ENCODE measurements at places on chromosomes 13 and 19.
A peak's percentile ranks its signal among the peaks of the same experiment; 100 is the strongest.

GRCh38 chr13:32897296-32897695 is 118.9 kb upstream of the KL start:
- DNase-seq = no peak

GRCh38 chr13:69857183-69857821 is 250.3 kb upstream of the ATXN8OS start:
- DNase-seq = no peak

DNA sequence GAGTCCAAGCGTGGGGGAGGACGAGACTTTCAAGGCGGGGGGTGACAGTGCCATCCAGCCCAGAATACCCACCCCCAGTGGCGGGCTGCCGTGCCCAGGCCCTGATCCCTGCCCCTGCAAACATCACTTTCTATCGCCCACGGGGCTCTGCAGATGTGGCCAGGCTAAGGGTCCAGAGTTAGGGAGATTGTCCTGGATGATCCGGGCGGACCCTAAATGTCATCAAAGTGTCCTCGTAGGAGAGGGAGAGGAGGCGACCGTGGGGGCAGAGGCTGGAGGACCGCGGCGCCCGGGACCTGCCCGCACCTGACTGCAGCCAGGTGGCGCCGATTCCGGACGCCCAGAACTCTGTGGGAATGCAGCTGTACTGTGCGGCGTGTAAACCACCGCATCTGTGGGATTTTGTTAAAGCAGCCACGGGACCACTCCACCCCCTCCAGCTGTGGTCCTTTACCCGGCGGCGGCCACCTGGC is 32.4 kb downstream of the GJA3 start:
- DNase-seq = no peak

DNA sequence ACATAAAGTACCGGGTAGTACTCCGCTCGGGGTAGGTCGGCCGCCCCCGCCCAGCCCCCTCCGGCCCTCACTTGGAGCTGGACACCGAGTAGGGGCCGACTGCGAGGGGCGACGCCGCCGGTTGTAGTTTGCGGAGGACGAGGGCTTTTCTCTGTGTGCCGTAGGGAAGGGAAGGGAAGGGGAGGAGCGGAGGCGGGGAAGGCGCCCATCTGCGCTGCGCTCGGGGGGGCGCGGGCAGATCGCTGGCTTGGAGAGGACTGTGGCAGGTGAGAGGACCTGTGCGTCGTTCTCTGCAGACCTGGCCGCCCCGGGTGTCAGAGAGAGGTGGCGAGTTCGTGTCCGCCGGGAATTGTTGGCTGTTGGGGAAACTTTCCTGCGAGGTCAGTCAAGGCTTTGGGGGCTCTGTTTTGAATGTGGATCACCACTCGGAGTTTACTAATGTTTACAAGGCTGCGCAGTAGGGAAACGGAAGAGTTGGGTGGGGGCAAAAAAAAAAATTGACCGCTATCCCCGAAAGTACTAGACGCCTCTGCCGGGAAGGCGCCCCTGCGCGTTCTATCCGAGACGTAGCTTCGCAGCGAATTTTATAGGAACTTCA is 1.4 kb downstream of the ING1 start:
- DNase-seq = peak; percentile 58

- no peak for DNase-seq
These were observed 379.9 kb downstream of the LIG4 start for GRCh38 chr13:107835339-107836018.

DNA sequence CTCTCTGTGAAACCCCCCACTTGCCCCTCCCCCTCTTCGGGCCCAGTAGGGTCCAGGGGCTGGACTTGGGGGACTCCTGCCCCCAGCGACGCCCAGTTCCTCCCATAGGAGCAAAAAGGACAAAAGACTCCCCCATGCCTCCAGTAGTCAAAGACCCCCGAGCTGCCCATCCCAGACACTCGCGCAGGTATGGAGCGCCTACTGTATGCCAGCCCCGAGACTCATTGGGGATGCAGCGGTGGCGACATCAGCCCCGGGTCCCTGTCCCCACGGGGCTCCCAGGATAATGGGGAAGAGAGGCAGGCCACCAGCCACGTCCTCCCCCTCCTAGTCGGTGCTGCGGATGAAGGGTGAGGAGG is 18.3 kb upstream of the ZNRF4 start:
- DNase-seq = no peak

DNA sequence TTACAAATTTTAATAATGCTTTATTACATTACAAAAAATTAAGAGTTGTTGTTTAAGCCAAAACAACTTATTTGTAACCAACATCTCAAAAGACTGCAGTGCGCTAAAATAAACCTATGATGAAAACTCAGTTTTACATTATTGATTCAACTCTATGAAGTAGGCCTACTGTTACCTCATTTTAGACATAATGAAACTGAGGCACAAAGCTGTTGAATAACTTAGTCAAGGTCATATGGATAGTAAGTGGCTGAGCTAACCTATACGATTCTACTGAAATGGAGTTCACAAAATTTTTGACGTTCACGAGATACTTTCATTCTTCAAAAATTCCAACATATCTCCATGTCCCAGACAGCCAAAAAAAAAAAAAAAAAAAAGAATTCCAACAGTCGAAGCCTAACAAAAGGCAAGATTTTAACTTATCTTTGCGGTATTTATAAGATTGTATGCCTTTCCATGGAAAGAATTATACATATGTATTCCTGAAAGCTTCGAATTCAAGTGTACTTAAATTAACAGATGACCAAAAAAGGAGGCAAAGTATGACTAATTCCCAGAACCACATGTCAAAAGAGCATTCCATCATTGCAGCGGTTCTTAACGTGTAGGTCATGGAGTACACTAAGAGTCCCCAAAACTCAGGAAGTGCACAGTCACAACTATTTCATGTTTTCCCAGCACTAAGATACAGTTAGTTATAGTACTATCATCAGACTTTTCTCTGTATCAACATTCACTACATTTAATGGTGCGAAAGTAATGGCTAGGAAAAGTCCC is 69.4 kb downstream of the PSPC1 start:
- DNase-seq = no peak

DNA sequence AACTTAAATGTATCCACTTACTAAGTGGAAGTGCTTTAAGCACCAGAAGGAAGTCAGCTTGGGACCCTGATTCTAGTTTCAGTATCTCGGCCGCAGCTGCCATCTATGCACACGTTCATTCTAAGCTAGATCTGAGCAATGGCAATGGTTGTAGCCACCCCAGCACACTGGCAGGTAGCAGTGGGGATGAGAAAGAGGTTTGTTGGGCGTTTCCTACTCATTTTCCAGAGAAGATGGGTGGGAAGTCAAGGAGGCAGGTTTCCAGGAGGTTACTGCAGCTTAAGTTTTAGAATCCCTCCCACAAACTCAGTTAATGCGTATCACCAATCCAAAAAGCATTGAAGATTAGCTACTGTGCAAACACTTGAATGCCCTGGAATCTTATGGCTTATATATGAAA is 114.2 kb upstream of the TSC22D1 start:
- DNase-seq = no peak

GRCh38 chr19:10116085-10116865 is 3.4 kb downstream of the EIF3G start:
- DNase-seq = peak; percentile 42

- DNase-seq = no peak
These were observed 205.6 kb downstream of the LHFPL6 start for GRCh38 chr13:39397226-39397895.

DNA sequence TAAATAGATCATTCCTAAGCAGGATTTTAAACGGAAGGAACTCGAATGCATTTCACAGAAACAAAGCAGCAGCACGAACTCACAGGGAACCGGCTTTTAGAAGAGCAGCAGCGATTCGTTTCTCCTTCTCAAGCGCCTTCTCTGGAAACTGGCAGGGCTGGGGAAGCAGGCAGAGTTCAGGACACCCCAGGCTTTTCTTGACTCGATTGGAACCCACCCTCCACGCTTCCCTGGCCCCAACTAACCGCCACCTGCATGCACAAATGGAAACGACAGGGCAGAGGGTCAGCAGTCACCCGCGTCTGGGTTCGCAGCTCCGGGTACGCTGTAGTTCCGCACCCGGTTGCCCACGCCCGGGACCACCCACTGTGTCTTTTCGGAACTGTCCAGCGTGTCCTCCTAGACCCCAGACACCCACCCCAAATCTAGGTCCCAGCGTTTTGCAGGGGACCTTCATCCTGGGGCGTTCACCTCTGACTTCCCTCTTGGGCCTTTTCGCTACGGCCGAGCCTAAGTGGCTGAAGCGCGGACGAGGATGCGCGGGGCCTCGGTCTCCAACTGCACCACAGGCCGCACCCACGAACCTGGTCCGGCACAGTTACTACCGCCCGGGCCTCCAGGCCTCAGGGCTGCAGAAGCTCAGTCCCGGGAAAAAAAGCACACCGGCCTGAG is 500 bp downstream of the ZFP30 start:
- peak; percentile 46 for DNase-seq

GRCh38 chr13:45989607-45990006 is 62.9 kb downstream of the ZC3H13 start:
- no peak for DNase-seq

GRCh38 chr19:13707915-13708314 is 56.4 kb upstream of the MRI1 start:
- DNase-seq = no peak

DNA sequence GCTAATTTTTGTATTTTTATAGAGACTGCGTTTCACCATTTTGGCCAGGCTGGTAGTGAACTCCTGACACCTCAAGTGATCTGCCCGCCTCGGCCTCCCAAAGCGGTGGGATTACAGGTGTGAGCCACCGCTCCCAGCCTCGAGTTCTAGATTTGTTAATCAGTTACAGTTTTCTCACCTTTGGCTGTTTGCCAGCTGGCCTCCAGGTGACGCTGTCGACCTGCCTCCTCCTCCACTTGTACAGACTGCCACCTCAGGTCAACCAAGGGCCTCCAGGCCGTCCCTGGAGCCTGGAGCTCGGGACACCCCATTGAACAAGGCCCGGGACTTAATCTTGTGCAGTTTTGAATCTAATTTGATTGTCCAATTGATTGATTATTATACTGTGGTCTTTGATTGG is 45.5 kb downstream of the IER2 start:
- DNase-seq = no peak

- no peak for DNase-seq
These were observed 42.0 kb downstream of the CAPN12 start for GRCh38 chr19:38702278-38702677.

- DNase-seq = no peak
These were observed 6.5 kb downstream of the NCLN start for GRCh38 chr19:3192228-3192635.

DNA sequence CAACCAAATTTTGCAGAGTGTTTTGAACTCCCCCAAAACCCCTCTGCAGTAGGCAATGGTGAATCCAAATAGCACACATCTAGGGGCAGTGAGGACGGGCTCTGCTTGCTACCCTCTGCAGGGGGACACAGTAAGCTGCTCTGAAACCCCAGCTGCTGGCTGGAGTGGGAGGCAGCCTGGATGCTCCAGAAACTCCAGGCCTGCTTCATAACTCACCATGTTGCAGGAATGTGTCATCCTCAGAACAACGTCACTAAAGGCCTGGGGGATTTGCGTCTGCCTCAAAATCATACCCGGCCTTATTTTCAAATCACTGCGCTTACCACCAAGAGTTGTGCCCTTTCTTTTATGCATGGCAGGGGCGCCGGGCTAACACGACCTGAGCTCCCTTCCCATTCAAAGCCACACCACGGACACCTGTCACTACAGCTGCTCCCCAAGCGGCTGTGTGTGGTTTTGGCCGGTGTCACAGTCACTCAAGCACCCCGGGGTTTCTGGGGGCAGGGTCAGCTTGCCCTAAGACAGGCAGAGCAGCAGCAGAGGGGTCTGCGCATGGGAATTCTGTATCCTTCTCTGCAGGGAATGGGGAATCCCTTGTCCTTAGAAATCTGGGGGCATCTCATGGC is 93.9 kb downstream of the TSHZ3 start:
- DNase-seq = no peak

GRCh38 chr19:5926641-5927440 is 12.8 kb downstream of the CAPS start:
- peak; percentile 47 for DNase-seq

DNA sequence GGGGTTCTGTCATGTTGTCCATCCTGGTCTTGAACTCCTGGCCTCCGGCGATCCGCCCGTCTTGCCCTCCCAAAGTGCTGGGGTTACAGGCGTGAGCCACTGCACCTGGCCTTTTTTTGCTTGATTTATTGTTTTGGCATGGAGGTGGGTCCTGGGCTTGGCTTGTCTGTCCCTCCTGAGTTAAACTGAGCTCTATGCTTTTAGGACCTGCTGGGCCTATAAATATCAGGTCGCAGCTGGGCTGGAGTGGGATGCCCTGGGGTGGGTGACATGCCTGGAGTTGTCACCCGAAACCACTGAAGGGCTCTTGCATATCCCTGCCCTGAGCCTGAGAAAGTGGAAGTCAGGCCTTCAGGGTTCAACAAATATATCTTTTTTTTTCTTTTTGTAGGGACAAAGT is 5.5 kb downstream of the ARRDC5 start:
- DNase-seq = no peak

DNA sequence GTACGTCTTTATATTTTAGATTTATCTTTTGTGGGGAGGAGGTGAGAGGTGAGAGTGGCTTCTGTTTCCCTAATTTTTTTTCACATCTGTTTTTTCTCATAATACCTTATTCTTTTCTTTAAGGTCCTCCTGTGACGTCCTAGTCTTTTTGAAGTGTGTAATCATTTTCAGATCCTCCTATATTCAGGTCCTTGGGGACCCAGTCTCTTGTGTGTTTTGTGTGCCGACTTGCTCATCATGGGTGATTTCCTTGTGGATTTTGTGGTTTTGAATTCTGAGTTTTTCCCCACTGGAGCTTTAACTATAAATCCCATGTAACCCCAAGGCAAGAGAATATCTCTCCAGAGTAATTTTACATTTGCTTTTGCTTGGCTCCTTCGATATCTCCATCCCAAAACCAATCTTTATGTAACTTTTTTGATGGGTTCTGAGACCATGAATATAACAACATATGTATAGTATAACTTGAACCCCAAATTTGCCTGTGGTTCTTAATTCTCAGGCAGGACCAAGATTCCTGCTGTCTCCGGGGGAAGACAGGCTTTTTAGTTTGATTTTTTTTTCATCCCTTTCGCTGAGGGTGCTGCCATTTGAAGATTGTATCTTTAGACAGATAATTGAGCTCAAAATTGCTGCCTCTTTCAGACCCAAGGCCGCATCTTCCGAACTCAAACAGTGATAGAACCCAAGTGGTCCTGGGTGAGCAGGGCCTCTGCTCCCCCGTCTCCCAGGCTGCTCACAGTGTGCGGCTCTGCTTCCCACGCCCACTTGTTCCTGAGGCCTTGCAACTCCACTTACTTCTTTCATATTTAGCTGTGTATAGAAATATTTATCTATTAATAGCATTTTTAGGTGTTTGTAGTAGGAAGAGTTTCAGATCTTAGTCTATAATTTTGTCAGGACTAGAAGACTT is 59.1 kb upstream of the GPR183 start:
- DNase-seq = no peak

DNA sequence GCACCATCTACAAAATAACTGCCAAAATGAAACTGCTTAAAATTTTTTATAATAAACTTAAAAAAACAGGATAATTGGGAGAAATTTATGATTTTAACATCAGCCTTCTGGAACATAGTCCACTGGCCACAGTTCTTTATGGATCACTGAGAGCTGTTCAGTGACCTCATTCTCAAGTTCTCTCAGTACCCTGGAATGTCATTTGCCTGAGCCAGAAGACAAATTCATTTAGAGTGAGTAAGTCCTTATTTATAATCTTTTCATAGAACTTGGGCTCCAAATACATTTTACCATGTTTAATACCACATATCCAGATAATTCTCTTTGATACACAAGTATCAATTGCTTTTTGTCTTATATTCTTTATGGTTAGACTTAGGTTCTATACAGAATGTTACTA is 87.6 kb downstream of the CAB39L start:
- no peak for DNase-seq

GRCh38 chr19:49968279-49968922 is 7.4 kb upstream of the SIGLEC11 start:
- no peak for DNase-seq

GRCh38 chr19:47881757-47882156 is 4.4 kb downstream of the SULT2A1 start:
- no peak for DNase-seq
